ENCODE measurements at places on chromosomes 1 and 21.

DNA sequence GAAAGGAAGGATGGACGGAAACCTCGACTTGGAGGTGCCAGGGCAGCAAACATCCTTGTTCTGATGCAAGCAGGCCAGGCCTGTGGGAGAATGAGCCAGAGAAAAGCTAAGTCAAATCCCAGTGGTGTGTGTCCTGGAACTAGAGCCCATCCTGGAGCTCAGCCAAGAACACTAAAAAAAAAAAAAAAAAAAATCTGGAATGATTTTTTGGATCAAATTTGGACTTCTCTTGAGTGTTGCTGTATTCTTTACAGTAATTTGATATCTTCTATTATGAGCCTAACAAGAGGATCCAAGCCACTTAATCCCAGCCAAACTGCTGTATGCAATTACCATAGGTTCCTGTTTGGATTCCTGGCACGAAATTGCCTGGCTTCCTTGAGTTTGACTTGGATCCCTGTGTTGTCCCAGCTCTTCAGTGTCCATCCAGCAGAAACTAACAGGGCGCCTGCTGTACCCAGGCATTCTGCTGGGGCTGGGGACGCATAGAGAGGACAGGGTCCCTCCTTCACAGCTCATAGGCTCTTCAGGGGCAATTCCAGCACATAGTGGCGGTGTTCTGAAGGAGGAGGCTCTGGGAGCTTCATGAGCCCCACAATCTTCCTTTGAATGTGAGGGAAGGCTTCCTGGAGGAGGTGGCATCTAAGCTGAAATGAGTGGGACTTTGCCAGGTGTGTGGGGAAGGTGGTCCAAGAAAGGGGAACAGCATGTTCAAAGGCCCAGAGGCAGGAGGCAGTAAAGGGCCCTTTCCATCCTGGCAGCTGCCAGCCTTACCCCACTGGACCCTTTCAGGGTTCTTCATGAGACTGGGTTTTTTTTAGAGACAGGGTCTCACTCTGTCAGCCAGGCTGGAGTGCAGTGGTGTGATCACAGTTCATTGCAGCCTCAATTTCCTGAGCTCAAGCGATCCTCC lies 24.7 kb downstream of the EPHX1 start:
- DNase-seq = no peak

DNA sequence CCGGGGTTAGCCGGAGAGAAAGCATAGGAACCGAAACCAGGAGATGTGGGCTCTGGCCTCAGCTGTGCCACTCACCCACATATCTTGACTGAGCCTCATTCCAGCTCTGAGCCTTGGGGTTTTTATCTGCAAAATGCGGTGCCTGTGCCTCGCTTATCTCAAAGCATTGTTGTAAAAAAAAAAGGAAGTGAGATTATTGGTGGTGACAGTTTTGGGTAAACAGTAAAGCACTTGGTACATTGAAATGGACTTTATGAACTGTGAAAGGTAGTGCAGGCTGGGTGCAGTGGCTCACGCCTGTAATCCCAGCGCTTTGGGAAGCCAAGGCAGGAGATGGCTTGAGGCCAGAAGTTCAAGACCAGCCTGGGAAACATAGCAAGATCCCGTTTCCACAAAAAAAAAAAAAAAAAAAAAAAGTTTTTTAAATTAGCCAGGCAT lies 3.8 kb downstream of the PTAFR start:
- no peak for DNase-seq

DNA sequence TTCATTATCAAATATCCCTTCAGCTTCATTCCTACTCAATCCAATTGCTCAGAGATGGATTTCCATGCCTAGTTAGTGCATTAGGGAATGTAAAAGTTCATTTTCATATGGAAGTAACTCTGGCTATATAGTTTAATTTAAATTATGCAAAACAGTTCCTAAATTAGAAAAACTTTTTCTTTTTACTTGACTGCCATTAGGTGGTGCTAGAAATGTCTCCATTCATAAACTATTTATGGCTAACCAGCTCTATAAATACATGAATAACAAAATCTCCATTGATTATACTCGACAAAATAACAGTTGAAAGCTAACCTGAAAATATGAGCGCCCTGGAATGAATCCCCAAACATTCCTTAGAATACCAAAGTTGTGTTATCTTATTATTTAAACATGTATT lies 311.4 kb downstream of the USH2A start:
- no peak for DNase-seq

- DNase-seq = no peak
Observed at GRCh38 chr1:31569596-31570173, 6.6 kb upstream of the TINAGL1 start.

DNA sequence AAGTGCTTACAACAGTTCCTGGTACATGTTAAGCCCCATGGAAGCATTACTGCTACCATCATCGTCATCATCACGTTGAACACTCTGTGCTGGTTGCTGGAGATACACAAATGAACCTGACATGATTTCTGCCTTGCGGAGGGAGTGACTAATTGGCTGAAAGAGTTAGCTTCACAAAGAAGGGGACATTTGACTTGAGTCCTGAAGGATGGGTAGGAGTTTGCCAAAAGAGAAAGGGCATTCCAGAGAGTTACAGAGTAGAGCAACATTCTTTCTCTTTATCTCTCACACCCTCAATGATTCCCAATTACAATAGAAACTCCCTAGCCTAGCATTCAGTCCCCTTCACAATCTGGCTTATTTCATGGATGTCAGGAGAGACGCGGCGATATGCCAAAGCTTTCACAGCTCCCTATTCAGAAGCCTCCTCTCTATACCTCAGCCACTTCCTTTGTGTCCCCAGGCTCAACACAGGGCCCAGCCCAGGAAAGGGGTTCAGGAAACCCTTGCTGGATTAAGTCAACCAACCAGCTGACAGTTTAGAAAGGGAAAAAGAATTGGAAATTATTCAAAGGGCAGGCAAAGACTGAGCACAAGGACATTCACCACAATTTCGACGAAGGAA lies 38.0 kb downstream of the SLC1A7 start:
- DNase-seq = no peak

- DNase-seq = no peak
Observed at GRCh38 chr1:150237746-150238145, 1.8 kb upstream of the ANP32E start.

DNA sequence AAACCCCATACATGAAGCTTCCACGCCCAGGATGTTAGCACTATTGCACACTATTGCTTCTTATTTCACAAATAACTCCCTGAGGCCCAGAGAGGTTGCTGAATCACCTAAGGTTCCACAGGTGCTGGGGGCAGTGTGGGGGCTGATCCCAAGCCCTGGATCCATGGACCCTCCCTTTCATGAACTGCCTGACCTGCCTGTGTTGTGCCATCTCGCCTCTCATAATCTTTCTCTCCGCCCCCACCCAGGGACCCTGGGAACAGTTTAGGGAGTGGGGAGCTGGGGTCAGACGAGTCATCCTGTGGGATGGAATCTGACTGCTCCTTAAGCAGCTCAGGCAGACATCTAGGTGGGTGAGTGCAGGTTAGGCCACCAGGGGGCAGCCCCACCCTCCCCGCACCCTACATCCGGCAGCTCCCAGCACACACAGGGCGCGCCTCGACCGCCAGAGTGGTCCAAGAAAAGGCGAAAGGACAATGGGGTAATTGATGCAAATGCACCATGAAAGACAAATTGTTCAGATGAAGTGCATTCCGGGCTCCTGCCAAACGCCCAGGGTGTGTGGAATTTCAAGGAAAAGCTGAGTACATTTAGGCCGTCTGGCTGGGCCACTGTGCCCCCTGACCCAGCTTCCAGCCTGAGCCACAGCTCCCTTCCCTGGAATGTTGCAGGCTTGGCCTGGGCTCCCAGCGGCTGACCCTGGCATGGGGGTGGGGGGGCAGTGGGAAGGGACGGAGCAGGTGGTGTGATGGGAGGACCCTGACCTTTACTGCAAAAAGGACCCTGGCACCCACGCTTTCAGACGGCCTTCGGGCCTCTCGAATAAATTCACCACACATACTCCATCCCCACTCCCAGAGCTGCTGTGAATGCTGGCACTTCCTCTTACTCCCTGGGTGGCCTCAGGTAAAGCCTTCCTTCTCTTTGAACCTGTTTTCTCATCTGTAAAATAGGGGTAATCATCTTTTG lies 20.8 kb downstream of the PHLDA3 start:
- DNase-seq = peak; percentile 58

Measured in activated CD4-positive, alpha-beta T cell treated with anti-CD3 and anti-CD28 coated beads for 24 hours (primary cell).